ENCODE measurements at places on chromosomes 6 and 20. TPM values are rescaled to one million over a fixed set of nuclear protein-coding genes. Genes with fewer than 3 reads are reported as not detected.

The STMND1 gene
- total RNA-seq: not detected

The RAD21L1 gene
- not detected for total RNA-seq

The EDN3 gene
- not detected for total RNA-seq

The MMP24 gene
- 1.3 TPM for total RNA-seq

The LY6G6D gene
- total RNA-seq: not detected

The FAXC gene
- total RNA-seq: not detected

The MEI4 gene
- total RNA-seq: not detected

The PTGIS gene
- 39.2 TPM for total RNA-seq

The OXT gene
- 2.0 TPM for total RNA-seq

The PIGU gene
- total RNA-seq: 6.2 TPM

The C20orf144 gene
- not detected for total RNA-seq

The ACTL10 gene
- 0.66 TPM for total RNA-seq

The RNF39 gene
- not detected for total RNA-seq

The WFDC10B gene
- not detected for total RNA-seq

The GRM1 gene
- not detected for total RNA-seq

The C20orf202 gene
- total RNA-seq: 1.1 TPM

The SAMD10 gene
- 2.0 TPM for total RNA-seq

The PTCHD4 gene
- total RNA-seq: 0.98 TPM

The FRMD1 gene
- 4.4 TPM for total RNA-seq

The OVOL2 gene
- not detected for total RNA-seq

The SLC22A23 gene
- total RNA-seq: 9.0 TPM

The TMC2 gene
- 0.68 TPM for total RNA-seq

The DNMT3B gene
- total RNA-seq: 2.1 TPM

The TREM1 gene
- total RNA-seq: 9.5 TPM

The GMPR gene
- total RNA-seq: 6.8 TPM

The SASH1 gene
- 255 TPM for total RNA-seq

The PTCRA gene
- total RNA-seq: not detected

The PRSS16 gene
- not detected for total RNA-seq

The DEFB132 gene
- total RNA-seq: 38.4 TPM

The NKAPL gene
- 2.2 TPM for total RNA-seq

The SNAI1 gene
- total RNA-seq: 1.2 TPM

The FUCA2 gene
- total RNA-seq: 46.9 TPM

The TCP11 gene
- total RNA-seq: not detected

The SRSF12 gene
- not detected for total RNA-seq

The EFCAB8 gene
- not detected for total RNA-seq

The KCNQ2 gene
- not detected for total RNA-seq

The DDX39B gene
- total RNA-seq: 258 TPM

The PAK1IP1 gene
- total RNA-seq: 23.8 TPM

The FBXO9 gene
- 74.6 TPM for total RNA-seq

The RAB44 gene
- 0.51 TPM for total RNA-seq

The POU3F2 gene
- not detected for total RNA-seq

The KCNK16 gene
- total RNA-seq: not detected

The MUCL3 gene
- total RNA-seq: not detected

All from subcutaneous adipose tissue (tissue), 4 donors.